ENCODE measurements at places on chromosomes 5 and 9.
A peak's percentile ranks its signal among the peaks of the same experiment; 100 is the strongest.

GRCh38 chr9:130962418-130963316 lies 23.6 kb upstream of the FIBCD1 start:
- DNase-seq = no peak

- no peak for DNase-seq
Observed at GRCh38 chr9:109121232-109121796, 1.6 kb upstream of the TMEM245 start.

DNA sequence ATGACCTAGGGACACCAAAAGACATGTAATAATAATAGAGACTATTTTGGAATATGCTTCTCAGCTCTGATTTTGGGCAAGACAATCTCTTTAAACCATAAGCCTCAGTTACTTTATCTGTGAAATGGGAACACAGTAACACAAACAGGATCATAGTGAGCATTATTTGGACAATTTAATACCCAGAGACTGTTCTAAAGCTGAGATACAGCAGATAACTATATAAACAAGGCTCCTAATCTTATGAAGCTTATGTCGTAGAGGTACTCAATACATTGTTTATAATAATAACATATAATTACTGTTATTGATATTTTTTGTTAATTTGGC lies 250.8 kb downstream of the SEC61B start:
- no peak for DNase-seq

DNA sequence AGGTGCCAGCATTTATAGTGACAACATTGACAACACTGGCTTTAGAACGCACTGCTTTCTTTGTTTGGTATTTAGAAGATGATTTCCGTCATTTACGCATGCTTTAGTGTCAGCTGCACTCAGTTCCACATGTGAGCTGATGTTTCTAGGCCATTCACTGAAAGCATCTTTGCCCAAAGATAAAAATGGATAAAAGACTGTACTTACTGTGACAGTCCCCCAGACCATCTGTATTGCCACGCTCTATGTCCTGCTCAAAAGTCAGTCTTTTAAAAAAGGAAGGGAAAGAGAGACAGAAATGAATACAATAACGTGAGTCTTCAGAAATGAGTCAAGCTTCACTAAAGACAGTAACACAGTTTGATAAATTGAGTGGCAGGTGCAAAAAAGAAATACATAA lies 99.3 kb downstream of the SEMA6A start:
- no peak for DNase-seq

DNA sequence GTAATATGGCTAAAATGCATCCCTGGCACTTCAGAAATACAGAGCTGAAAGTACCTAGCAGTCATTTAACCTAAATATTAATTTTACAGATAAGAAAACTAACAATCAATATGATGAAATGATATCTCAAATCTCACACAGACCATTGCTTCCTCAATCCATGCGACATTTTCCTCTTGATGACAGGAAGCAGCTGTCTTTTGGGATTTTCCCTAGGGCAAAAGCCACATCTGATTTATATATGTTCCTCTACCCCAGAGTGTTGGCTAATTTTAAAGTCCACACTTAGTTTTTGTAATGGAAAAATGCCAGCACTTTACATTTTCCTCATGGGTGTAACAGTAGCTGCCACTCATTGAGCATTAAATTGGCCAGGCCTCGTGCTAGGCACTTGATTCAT lies 47.7 kb upstream of the ITGA1 start:
- DNase-seq = no peak

- no peak for DNase-seq
Observed at GRCh38 chr9:136437839-136438547, 1.7 kb downstream of the INPP5E start.

GRCh38 chr5:80246995-80247729 lies 8.7 kb downstream of the SERINC5 start:
- peak; percentile 97 for DNase-seq

DNA sequence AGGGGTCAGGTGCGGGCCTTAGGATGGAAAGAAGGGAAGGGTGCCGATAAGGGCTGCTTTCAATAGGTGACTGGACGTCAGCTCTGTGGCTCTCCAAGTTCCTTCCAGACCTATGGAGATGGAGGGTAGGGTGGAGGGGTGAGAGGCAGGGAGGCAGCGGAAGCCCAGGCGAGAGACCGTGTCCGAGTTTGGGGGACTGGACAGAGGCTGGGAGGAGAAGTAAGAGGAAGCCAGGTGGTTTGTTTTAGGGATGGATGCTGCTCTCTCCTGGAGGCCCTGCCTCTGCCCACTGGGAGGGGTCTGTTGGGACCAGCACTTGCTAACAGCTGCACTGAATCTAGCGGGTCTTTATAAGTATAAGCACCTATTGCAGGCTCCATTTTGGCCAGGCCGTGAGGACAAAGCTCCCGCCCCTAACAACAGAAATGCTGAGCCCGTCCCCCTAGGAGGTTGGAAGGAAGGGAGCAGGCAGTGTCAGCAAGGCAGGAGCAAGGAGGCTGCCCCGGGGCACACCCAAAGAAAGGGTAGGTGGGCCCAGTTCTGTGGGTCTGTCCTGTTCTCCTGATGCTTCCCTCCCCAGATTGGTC lies 167.5 kb downstream of the DAB2IP start:
- no peak for DNase-seq

DNA sequence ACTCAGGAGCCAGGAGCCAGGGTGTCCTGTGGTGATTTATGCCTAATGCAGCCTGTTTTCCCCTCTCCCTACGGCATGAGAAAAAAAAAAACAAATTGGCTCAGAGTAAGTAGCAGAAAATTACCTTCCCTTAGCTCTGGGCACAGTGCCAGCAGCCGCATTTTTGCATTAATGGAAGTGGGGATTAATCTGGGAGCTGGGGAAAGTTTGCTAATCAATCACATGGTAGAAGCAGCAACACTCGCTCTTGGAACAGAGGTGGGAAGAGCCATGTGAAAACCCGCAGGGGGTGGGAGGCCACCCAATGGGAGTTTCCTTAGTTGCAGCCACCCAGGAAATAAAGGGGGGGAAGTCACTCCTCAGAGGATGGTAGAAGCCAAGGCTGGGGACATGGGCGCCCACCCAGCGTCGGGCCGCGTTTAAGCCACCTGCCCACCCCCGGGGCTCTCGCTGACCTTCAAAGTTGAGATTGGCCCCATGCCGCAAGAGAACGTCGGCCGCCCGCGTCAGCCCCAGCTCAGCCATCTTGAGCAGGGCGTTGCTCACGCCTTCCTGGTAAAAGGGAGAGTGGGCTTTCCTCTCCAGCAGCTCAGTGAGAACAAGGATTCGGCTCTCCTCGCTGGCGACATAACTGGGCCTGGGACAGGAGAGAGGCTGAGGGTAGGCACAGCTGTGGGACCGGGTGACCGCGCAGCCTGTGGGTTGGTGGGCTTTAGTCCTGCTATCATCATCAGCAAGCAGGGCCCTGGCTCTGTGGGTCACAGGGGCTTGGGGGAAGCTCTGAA lies 1.7 kb downstream of the ASB6 start:
- DNase-seq = no peak

GRCh38 chr5:14251733-14252132 lies 108.6 kb downstream of the TRIO start:
- DNase-seq = no peak

DNA sequence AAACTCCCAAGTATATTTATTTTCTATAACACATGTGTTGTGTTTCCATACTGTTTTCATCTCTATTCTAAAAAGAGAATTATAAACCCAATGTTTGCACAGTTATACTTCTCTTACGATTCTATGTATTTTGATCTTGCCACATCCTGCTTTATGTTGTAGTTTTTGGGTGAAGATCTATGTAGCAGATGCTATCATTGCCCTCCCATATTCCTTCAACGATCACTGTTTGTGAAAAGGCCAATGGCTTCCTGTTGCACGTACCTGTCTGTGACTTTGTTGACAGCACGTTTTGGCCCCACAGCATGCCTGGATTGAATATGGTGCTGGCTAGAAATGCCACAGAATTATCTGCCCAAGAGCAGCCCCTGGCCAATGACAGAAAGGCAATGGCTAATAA lies 254.5 kb upstream of the EFNA5 start:
- no peak for DNase-seq

- no peak for DNase-seq
Observed at GRCh38 chr5:20572614-20573013, 584.6 kb upstream of the CDH18 start.

DNA sequence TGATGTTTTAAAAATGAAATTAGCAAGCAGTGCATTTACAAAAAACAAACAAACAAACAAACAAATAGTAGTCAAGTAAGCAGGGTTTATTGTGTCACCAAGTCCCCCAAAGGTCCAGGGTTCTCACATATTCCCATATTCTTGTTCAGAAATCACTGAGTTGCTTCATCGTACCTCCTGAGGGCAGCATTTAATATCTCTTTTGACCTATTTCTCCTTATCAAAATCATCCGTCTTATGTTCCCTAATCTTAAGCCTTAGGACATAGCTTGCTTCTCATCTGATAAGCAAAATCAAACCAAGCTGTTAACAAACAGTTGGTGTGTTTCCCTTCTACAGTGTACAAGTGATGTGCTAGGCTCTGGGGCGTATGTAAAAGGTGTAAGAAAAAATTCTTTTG lies 109.5 kb upstream of the MAN2A1 start:
- no peak for DNase-seq

DNA sequence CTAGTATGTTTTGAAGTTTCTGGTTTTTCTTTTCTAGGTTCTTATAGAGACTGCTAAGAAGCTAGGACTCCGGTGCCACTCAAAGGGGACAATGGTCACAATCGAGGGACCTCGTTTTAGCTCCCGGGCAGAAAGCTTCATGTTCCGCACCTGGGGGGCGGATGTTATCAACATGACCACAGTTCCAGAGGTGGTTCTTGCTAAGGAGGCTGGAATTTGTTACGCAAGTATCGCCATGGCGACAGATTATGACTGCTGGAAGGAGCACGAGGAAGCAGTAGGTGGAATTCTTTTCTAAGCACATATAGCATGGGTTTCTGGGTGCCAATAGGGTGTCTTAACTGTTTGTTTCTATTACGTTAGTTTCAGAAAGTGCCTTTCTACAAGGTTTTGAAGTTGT lies 52.2 kb downstream of the MTAP start:
- DNase-seq = no peak

DNA sequence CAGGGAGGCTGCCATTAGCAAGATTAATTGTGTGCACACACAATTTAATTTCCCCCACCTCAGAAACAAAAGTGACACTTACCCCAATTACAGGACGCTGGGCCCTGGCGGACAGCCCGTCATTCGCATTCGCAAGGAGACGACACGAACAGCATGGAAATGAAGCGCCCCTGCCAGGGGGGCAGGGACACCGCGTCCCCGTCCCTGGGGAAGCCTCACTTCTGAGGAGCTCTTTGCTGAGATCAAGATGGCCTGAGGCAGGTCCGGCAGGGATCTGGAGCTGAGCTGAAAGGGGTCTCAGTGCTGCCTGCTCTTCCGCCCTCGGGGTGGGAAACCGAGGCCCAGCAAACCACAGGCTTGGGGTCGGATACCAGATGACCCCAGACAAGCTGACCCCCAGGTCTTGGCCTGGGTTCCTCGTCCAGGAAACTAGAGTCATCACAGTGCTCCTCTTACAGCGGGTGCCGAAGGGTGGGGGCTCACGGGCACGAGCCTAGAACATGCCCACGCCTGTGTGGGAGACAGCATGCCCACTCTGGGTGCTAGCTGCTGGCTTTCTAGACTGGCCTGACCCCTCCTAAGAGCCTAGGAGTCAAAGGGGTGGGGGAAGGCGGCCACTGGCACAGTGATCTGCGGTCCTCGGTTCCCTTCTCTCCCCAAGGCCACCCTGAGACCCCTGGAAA lies 103.2 kb downstream of the VAV2 start:
- DNase-seq = no peak

DNA sequence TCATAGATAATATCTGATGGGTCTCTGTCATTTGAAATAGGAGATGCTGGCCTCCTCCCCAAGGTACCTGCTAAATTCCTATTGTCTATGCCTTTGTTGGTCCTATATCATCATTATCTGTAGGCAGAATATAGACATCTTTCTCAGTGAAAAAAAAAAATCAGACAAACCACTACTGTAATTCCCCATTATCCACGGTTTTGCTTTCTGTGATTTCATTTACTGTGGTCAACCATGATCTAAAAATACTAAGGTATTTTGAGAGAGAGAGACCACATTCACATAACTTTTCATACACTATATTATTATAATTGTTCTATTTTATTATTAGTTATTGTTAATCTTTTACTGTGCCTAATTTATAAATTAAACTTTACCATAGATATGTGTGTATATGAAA lies 122.5 kb downstream of the INVS start:
- DNase-seq = no peak

DNA sequence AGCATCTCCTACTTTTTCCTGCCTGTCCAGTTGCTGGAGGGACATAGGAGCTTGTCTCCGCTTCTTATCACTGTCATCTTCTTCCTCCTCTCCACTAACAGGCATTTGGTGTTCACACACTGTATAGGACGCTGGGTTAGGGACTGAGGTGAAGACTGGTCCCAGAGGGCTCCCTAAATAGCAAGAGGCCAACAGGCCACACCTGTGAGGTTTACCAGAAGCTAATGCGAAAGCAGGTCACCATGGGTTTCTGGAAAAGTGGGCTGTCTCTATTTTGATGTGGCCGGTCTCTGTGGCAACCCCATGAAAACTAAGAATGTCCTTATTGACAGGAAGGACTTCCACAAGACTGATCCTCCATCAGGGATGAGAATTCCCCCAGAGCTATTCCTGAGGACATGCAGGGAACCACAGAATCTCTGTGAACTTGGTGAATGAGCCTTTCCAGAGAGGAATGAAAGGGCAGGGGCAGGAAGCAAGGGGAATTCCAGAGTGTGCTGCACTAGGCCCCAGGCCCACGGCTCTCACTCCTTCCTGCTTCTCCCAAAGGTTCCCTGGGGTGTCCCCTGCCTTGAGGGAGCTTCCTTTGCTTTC lies 61.7 kb downstream of the DAP start:
- DNase-seq = peak; percentile 33

GRCh38 chr5:27748847-27749246 lies 710.5 kb upstream of the CDH9 start:
- DNase-seq = no peak

- no peak for DNase-seq
Observed at GRCh38 chr9:113772121-113772810, 103.8 kb upstream of the ZNF618 start.

GRCh38 chr5:139155333-139155732 lies 42.8 kb downstream of the SIL1 start:
- DNase-seq = no peak

GRCh38 chr5:54742417-54742891 lies 224.9 kb downstream of the SNX18 start:
- DNase-seq = peak; percentile 27

All from LNCaP clone FGC (cell line).